Stimulated activated CD8-positive, alpha-beta memory T cell treated with anti-CD3 and anti-CD28 coated beads, Interleukin-2, amount 100 ng/mL, for 48 hours (primary cell): ENCODE measurements at places on chromosomes 2 and 18.

- no peak for DNase-seq
These were observed 36.1 kb downstream of the DHRS9 start for GRCh38 chr2:169105476-169105875.

DNA sequence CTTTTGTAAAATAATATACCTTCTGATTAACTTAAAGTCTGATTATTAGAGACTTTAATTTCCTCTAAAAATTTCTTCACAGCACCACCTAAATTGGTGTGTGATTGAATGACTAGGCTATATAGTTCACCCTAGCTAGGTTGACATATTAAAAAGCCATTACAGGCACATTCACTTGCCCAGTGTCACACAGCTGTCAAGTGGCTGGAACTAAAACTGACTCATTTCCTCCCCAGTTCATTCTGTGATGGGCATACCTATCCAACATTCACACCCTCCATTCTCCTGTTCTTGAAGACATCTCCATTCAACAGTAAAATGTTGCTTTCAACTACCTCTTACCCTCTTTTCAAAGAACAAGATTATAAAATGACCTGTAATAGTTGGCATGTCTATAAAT lies 334.5 kb downstream of the ARHGAP15 start:
- DNase-seq: no peak

- DNase-seq: no peak
These were observed 32.2 kb downstream of the AKAIN1 start for GRCh38 chr18:5164903-5165302.

DNA sequence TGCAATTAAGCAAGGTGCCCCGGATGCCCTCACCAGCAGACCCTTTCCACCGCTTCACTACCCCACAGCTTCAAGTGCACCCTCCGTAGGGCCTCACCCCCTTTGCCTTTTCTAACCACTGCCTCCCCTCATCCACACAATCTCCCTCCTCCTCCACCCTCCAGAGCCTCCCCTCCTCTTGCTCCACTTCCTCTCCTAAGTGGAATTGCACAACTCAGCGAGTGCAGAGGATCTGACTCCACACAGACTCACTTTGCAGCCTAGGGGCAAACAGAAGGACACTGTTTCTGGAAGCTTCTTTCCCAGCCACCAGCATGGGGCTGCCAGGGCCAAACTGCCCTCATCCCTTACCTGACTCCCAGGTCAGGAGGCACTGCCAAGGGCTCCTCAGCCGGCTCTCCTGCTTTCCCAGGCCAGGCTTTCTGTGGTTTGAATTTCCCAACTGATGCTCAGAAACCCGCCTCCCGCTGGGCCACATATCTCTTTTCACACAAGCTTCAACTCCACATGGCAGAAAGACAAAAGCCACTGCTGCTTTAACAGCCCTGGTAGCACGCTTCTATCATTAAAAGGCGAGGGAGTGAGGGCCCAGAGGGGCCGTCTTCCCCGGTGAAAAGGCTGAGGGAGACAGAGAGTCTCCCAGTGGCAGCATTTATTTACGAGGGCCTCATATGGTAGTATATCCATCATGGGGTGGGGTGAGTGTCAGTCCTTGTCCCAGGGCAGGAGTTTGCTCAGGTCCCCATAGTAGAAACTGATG lies 74.7 kb upstream of the MGAT4A start:
- DNase-seq: no peak

- no peak for DNase-seq
These were observed 737.6 kb upstream of the TMEFF2 start for GRCh38 chr2:192932376-192932775.

GRCh38 chr2:9112079-9112721 lies 94.4 kb upstream of the ASAP2 start:
- no peak for DNase-seq

DNA sequence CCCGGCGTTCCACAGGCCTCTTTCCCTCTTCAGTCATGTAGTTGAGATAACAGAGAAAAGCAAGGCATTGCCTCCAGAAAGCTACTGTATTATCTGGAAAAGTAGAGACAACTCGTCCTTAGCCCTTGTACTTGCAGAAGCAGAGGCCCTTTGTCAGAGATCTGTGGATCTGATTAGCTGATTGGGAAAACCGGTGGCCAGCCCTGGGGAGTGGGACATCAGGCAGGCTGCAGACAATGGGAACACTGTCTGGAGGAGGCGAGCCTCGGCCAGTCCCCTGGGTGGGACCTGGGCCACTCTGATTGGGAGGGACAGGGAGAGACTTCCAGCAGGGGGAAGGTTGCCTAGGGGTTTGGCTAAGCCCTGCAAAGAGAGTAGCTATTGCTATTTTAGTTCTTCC lies 1.2 kb upstream of the MC2R start:
- no peak for DNase-seq

- no peak for DNase-seq
These were observed 196.5 kb downstream of the HDAC4 start for GRCh38 chr2:239204136-239204875.

GRCh38 chr2:166068981-166069380 lies 58.8 kb downstream of the SCN1A start:
- DNase-seq: no peak

DNA sequence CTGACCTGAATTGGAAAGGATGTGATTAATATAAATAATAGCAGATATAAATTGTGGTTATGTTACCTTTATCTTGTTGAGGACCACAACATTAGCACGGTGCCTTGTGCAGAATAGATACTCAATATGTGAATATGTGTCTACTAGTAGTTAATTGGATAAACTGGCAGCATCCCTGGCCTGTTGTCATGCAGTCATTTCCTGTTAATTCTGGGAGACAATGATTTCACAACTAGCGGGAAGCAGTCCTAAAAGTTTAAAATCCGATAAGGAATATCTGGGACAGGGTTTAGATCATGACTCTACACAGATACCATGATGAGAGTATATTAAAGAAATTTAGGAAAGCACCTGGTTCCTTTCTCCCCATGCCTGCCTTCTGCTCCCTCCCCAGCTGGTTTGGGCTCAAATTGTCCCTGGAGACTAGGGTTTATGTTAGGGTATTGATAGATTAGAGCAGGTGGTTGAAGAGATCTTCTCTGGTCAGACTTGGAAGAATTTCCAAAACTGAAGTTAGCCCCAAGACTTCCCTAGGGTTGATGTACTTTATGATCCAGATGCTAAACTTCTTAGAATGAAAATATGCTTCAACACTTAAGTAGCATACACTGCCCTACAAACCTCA lies 32.8 kb downstream of the CYBRD1 start:
- no peak for DNase-seq

DNA sequence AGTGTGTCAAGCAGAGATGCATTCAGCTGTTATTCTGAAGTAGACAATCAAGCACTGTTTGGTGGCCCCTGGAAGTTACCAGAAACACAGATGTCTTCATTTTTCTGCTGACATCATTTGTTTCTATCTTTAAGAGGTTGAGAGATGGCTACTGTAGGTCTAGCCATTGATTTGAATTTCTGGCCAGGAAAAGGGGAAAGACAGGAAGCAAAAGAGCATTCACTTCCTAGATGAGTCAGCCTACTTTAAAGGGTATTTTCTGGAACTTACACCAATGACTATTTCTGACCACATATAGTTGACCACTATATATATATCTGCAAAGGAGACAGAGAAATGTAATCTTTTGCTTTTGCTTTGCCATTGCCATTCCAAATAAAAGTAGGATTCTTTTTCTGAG lies 900.1 kb upstream of the SOX11 start:
- DNase-seq: no peak
